ENCODE measurements at places on chromosomes 7 and 10. TPM values are rescaled to one million over a fixed set of nuclear protein-coding genes. Genes with fewer than 3 reads are reported as not detected.

- DNase-seq, result no peak
Observed at GRCh38 chr10:114499630-114500190, 95.4 kb upstream of the AFAP1L2 start.

The BHLHA15 gene
- polyA plus RNA-seq, result not detected

The HIF1AN gene
- polyA plus RNA-seq, result 35.2 TPM

DNA sequence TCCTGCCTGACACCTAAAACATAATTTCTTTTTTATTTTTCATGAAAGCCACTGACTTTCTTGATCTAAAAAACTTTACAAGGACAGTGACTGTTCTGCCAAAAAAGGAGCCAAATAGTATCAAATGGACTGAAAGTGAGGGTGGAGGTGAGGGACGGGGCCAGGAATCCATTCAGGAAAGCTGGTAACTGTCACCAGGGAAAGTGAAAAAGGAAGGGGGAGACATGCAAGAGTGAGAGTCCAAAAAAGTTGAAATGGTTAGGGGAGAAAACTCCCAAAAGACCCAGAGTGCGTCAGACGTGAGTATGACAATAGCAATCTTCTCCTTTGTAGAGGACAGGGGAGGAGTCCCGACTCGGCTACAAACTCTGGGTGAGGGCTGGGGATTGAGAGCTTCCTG is 2.9 kb upstream of the PRAP1 start:
- DNase-seq, result no peak

The PRR15 gene
- polyA plus RNA-seq, result 9.2 TPM

- DNase-seq, result peak; percentile 92
Observed at GRCh38 chr10:125060826-125061556, 99.4 kb downstream of the CTBP2 start.

- DNase-seq, result no peak
Observed at GRCh38 chr7:130227883-130228575, 20.4 kb downstream of the SSMEM1 start.

DNA sequence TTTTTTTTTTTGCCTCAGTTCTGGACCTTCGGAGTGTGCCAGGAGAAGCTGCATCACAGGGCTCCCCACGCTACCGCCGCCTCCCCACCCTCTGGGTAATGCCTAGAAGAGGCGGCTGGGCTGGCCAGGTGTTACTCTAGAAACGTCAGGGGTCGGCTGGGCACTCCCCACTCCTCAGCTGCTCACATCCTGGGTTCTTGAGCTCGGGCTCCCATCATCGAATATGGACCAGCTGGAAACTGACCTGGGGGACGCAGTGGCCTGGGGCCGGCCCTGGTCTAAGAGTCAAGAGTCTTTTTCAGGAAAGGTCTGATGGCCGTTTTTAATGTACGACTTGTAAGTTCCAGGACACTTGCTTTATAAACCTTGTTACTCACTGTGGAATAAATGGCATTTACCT is 326.5 kb downstream of the WDR37 start:
- DNase-seq, result no peak

GRCh38 chr7:149063476-149063875 is 27.0 kb downstream of the ZNF786 start:
- no peak for DNase-seq

The IDE gene
- polyA plus RNA-seq, result 18.6 TPM

The HABP2 gene
- not detected for polyA plus RNA-seq

- no peak for DNase-seq
Observed at GRCh38 chr10:65342245-65342644, 1583.6 kb upstream of the LRRTM3 start.

- DNase-seq, result no peak
Observed at GRCh38 chr7:69109246-69109645, 489.0 kb upstream of the AUTS2 start.

The AGBL3 gene
- polyA plus RNA-seq, result 1.5 TPM

The UNCX gene
- polyA plus RNA-seq, result not detected

The MCM10 gene
- 4.7 TPM for polyA plus RNA-seq

DNA sequence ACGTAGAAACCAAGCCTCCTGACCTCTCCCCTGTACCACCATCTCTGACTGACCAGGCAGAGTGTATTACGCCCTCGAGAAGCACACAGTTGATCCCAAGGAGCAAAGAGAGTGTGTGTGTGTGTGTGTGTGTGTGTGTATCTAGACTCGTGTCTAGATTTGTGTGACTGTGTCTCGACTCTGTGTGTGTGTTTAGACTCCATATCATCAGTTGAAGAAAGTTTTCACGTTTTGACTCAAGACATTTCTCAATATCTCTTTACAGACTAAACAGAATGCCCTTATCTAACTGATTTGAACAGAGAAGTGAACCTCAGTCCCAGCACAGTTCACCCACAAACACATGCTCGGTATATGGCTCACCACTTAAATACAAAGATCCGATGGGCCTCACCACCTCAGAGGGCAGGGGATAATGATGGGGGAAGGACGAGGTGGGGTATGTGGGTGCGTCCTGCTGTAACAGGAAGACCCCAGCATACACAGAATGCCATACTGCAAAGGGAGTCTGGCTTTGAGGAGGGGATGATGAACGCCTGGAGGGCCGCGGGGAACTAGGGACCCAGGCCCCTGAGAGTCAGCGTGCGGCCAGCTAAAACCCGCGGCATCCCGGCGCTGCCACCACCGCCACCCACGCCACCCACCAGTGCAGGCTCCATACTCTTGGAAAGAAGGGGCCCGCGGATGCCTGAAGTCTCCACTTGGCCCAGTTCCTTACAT is 780 bp downstream of the ALDH18A1 start:
- DNase-seq, result peak; percentile 50

GRCh38 chr10:80924063-80924952 is 386.6 kb downstream of the SH2D4B start:
- DNase-seq, result peak; percentile 52

DNA sequence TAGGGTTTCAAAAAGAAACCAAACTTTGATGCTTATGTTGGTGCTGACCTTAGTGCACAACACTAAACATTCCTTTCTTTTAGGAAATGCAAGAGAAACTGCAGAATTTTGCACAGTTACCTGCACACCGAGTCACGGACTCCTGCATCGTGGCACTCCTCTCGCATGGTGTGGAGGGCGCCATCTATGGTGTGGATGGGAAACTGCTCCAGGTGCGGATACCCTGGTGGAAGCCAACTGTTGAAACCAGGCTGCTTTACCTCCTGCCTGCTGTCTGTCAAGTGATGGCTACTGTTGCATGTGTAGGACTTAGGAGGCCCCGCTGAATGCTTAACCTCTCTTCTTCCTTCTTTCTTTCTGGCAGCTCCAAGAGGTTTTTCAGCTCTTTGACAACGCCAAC is 11.7 kb downstream of the CASP2 start:
- peak; percentile 22 for DNase-seq

The TMEM213 gene
- polyA plus RNA-seq, result not detected

- DNase-seq, result no peak
Observed at GRCh38 chr10:123645016-123645415, 21.1 kb upstream of the GPR26 start.
